ENCODE measurements at places on chromosomes 5 and 9.

GRCh38 chr5:85337435-85337834 is 952.8 kb upstream of the EDIL3 start:
- DNase-seq, result no peak

- DNase-seq, result no peak
Measured at GRCh38 chr9:130114741-130115140, 57.5 kb upstream of the NCS1 start.

GRCh38 chr9:29773676-29774075 is 2200.4 kb upstream of the C9orf72 start:
- DNase-seq, result no peak

DNA sequence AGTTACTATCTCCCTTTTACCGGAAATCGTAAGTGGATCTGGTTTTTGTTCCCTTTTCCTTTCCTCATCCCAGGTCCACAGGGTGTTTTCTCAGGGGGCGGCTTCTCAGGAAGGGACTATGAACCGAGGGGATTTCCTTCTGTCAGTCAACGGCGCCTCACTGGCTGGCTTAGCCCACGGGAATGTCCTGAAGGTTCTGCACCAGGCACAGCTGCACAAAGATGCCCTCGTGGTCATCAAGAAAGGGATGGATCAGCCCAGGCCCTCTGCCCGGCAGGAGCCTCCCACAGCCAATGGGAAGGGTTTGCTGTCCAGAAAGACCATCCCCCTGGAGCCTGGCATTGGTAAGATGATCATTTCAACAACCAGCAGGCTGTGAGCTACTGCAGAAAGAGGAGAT is 75.8 kb downstream of the GOLPH3 start:
- no peak for DNase-seq

DNA sequence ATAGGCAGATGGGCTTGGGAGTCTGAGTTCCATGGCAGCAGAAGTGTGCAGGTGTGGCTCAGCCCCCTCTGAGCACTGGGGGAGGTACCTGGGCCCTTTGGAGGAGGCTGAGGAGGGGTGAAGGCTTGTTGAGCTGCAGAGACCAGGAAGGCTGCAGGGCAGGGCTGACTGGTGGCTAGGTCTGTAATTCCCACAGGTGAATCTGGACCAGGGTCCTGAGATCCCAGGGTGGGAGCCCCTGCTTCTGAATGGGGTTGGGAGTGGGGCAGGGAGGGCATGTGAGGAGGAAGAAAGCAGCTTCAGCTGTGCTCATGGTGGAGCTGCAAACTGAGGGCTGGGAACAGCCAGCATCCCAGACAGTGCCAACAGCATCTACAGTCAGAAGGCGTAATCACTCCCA is 111.1 kb downstream of the CACNA1B start:
- DNase-seq, result no peak

GRCh38 chr9:17928228-17928627 is 349.4 kb downstream of the SH3GL2 start:
- no peak for DNase-seq

GRCh38 chr5:54988817-54989216 is 3.4 kb upstream of the ESM1 start:
- no peak for DNase-seq

GRCh38 chr5:14225173-14225834 is 82.2 kb downstream of the TRIO start:
- DNase-seq, result no peak

DNA sequence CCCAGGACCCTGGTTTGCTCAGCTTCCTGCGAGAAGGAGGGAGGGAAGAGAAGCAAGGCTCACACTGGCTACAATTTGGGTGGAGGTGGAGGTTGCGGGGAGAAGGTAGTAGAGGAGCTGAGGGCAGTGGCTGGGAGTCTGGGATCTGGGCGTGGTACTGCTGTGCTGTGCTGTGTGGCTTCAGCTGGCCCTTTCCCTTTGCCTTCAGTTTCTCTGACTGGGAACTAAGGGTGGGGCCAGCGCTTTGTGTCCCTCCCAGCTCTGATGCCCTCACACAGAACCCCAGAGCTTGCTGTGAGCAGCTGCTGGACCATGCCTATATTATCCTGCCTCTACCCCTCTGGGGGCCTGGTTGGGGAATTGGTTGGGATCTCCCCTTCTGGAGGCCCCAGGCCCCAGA is 60.9 kb downstream of the RGS3 start:
- DNase-seq, result no peak

- no peak for DNase-seq
Measured at GRCh38 chr5:2272755-2273154, 390.0 kb upstream of the IRX4 start.

DNA sequence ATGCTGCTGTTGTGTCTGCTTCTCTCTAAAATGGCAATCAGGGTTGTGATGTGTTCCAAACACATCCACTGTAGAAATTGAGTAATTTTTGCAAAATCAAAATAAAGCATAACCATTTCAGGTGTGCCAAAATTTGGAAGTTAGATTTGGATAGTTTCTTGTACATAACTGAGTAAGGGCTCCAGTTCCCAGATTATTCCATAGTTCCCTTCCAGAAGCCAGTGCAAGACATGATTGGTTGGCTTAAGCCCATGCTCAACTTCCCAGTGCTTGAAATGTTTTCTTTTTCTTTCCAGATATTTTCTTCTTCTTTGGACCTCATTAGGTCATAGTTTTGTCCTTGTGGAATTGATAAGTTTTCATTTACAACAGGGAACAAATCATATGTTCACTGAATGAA is 64.2 kb downstream of the SNCAIP start:
- no peak for DNase-seq

GRCh38 chr9:113964495-113965170 is 88.5 kb downstream of the ZNF618 start:
- DNase-seq, result no peak

DNA sequence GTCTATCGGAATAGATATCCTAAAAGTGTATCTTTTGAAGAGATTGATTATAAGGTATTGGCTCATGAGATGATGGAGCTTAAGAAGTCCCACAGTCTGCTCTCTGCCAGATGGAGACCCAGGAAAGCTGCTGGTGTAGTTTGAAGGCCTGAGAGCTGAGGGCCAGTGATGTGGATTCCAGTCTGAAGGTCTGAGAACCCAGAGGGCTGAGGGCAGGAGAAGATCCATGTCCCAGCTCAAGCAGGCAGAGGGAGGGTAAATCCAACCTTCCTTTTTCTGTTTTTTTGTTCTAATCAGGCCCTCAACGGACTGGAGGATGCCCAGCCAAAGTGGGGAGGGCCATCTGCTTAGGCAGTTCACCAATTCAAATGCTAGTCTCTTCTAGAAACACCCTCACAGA is 11.0 kb upstream of the ABL1 start:
- DNase-seq, result no peak

GRCh38 chr5:54001976-54002775 is 308.2 kb downstream of the ARL15 start:
- DNase-seq, result no peak

DNA sequence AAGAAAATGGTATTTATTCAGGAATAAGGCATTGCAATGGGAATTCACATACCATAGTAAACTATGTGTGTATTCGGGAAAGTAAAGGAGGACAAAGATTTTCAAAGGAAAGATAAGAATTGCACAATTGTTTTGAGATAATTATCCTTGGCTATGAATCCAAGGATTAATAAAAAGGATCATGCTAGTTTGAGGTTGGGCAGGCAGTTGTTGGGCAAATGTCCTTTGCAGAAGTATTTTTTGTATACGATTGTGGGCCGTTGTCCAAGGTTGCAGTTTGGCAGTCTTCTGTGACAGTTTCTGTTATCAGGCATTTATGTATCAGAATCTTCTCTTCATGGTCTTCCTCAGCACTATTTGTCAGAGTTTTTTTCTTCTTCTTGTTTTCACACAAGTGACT is 10.6 kb upstream of the UBAP2 start:
- DNase-seq, result no peak

- no peak for DNase-seq
Measured at GRCh38 chr5:170861667-170861916, 226 bp upstream of the RANBP17 start.

GRCh38 chr5:136174021-136174659 is 18.8 kb downstream of the SMIM32 start:
- no peak for DNase-seq

DNA sequence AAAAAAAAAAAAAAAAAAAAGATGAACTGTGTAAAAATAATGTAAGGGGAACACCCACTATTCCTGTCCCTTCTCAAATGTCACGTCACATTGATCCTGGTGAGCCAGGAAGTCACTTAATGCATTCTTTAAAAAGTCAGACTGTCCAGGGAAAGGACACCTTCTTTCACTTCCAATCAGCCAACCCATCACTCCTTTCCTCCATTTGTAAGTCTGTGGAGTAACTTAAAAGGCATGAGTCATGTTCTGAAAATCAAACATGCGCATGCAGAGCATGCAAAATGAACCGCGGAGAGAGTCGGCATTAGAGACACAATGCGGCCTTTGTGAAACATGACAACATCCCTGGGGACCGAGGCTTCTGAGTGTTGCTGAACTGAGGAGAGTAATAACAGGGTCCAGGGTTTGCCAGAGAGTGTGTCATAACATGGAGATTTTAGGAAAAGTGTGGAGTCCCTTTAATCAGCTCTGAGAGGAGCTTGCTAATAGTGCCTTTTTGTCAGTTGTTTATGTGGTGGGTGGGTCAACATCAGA is 77.6 kb upstream of the SEMA6A start:
- peak; percentile 83 for DNase-seq

- peak; percentile 91 for DNase-seq
Measured at GRCh38 chr9:33227008-33227398, 13.0 kb upstream of the SPINK4 start.

DNA sequence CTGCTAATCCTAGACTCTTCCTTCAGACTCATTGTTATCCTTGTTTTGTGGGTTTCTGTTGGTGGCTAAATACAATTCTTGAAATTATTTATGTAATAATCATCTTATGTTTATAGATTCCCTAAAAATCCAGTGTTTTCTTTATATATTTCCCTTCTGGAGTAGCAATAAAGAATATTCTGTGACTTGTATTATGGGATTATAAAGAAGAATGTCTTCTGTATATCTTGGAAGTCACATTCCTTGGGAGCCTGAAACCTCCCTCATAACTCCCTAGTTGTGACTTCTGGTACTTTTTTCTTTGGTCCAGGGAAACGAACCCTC is 356.1 kb downstream of the TMEM167A start:
- no peak for DNase-seq
